ENCODE measurements at places on chromosomes 11 and 22.

DNA sequence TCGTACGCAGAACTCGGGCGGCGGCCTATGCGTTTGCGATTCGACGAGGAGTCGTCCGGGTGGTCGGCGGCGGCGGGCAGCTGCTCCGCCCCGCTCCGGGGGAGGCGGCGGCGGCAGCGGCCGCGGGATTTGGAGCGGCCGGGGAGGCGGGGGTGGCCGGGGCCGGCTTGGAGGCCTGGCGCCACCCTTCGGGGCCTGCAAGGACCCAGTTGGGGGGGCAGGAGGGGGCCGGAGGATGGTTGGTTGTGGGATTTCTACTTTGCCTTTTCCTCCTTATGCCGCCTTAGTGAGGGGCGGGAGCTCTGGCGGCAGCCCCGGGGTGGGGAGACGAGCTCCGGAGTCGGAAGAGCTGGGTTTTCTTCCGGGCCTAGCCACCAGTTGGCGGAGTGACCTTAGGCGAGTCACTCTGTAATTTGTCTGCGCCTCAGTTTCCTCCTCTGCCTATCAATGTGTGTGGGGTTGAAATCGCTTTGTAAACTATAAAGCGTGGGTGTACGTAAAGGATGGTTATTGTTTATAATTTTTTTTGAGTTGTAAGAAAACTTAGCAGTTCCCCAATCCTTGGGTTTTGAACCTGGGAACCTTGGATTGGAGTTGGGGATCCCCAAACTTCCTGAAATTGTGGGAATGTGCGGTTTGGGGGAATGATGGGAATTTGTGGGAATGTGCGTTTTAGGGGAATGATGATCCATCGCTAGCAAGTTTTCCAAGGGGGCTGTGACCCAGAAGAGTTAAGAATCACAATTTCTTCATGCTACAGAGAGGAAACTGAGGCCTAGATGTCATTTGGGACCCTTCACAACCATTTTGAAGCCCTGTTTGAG, 679 bp downstream of the TUG1 start:
- DNase-seq: peak; percentile 43

- DNase-seq: no peak
Measured at GRCh38 chr11:109383306-109383705, 38.7 kb upstream of the C11orf87 start.

DNA sequence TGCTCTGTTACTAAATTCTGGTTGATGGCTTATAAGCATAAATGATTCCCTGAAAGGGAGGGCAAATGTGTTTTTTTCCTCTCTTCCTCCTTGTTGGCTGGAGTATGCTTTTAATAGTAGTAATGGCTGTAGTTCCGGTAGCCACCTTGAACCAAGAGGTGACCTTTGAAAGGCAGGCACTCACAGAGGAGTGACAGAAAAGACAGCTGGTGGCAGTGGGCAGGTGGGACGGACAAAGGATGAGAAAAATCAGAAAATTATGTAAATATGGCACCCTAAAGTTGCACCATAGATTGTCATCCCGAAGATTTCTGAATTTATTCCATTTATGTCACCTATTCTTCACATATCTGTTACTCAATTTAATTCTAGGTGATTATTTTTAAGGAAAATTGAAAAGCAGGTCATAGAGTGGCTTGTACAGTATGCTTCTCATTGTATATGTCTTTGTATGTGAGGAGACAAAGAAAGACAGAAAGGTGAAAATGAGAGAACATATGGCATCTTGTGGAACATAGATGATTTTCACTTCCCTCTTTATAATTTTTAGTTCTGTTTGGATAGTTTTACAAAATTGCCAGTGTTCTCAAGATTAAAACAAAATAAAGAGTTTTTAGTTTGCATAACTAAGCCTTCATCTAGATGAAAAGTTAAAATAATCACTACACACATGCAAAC, 17.0 kb downstream of the CASP12 start:
- no peak for DNase-seq

GRCh38 chr22:42084874-42085273, 5.4 kb downstream of the SMDT1 start:
- DNase-seq: no peak

DNA sequence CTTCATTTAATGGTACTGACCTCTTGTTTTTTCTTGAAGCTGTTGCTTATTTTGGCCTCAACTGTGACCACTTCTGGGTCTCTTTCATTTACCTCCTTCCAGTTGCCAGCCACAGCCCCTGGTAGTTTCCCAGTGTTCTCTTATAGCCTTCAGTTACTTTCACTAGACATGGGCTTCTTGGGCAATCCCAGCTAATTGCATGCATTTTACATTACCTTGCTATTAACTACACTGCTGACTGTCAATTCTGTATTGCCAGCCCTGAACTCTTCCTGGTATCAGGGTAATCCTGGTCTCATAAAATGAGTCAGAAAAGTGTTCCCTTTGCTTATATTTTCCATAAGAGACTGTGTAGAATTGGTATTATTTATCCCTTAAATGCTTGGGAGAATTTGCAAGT, 195.8 kb upstream of the LARGE1 start:
- DNase-seq: no peak

- DNase-seq: no peak
Measured at GRCh38 chr11:126658306-126659056, 303.0 kb downstream of the ST3GAL4 start.

DNA sequence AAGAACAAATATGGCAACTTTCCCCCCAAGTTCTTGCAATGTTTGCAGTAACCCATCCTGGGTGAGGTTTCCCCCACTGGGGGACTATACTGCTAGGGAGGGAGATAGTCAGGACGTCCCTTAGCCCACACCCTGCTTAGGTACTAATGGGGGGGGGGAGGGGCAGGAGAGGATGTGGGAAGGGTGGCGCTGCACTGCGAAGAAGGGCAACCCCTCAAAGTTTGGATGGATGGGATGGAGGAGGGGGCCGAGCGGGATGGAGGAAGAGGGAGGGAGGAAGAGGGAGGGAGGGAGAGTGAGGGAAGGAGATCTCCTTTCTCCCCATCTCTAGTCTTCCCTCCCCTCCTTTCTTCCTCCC, 100.6 kb upstream of the HSD17B12 start:
- no peak for DNase-seq

DNA sequence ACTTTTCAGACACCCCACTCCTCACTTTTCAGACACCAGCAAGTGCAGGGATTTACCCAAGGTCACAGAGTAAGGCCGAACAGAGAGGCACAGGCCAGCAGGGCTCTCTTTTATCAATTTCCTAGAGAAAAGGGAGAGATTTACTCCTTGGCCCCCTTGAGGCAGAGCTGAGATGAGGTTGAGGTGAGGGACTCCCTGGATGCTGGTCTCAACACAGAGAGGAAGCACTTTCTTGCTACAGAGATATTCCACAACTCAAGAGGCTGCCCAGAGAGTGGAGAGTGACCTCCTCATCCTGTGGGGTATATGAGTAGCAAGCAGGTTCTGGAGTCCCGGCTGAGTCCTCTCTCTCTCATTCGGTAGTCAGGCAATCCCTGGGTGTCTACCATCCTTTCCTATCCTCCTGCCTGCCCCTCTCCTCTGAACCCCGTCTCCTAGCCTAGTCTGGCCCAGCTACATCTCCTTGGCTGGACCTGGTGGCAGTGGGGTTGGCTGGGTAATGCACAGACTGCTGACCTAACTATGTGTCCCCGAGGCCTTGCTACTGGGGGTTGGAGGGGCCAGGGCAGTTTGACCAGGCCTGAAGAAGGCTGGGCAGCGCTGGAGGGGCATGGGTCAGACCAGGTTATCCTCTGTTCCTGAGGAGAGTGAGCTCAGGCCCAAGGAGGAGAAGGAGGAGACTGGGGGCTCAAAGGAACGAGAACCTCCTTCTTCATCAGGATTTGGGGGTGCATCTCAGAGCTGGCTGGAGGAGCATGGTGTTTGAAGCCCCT, 1.8 kb upstream of the ARHGEF17 start:
- DNase-seq: no peak

- peak; percentile 77 for DNase-seq
Measured at GRCh38 chr22:27213766-27214581, 556.6 kb downstream of the MIAT start.

- no peak for DNase-seq
Measured at GRCh38 chr22:30434843-30435242, 9.3 kb downstream of the MTFP1 start.

DNA sequence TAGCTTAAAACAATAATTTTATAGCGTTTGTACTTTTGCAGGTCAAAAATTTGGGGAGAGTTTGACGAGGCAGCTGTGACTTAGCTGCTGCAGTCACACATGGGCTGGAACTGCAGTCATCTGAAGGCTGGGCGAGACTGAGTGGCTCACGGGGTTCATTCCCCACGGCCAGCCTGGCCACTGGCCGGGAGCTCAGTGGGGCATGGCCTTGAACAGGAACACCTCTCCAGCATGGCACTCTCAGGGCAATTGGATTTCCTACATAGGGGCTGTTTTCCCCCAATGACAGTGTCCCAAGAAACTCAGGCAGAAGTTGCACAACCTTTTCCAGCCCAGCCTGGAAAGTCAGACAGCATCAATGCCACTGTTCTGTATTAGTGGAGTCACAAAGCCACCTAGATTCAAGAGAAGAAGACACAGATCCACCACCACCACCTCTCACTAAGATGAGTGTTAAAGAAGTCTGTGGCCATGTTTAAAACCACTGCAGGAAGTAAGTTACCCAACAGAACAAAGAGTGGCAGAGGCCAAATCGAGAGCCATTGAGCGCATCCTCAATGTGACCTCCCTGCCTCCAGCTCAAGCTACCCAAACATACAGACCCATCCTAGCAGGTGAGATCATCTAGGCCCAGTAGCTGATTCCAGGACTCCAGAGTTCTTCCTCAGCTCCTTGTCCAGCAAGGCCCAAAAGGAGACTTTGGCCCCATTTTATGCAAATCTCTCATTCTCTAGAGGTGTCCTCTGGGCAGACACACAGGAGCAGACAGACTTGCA, 618.7 kb upstream of the CADM1 start:
- DNase-seq: no peak

GRCh38 chr11:113554526-113554925, 79.3 kb upstream of the DRD2 start:
- no peak for DNase-seq

DNA sequence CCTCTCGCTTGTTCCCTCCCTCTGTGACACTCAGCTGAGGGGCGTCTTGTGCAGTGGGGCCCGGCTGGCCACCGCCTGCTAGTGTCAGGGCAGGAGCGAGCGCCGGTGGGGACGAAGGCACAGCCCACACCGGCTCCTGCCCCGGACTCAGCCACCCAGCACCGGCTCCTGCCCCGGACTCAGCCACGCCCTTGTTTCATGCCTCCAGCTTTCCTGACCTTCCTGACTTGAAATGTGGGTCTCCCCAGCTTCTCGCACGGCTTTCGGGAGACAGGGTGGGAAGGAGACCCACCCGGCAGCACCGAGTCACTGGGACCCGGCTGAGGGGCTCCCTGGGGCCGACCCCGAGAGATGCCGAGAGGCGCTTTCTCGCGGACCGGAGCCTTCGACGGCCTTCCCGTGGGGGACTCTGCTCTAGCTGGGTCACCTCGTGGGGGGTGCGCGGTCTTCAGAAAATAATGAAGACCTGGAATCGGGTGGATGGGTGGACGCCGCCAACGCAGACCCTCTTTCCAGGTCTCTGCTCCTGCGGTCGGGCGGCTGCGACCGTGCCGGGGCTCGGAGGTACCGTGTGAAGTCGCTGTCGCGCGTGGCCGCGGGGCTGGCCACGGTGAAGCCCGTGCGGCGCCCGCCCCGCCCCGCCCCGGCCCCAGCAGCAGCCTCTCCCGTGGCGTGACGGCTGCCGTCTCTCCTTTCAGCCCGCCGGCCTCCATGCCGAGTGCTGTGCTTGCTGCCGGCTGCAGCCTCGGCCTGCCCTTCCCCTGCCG, 10.2 kb downstream of the GLB1L2 start:
- DNase-seq: no peak

GRCh38 chr11:1546536-1547466, 25.3 kb downstream of the DUSP8 start:
- DNase-seq: peak; percentile 54

DNA sequence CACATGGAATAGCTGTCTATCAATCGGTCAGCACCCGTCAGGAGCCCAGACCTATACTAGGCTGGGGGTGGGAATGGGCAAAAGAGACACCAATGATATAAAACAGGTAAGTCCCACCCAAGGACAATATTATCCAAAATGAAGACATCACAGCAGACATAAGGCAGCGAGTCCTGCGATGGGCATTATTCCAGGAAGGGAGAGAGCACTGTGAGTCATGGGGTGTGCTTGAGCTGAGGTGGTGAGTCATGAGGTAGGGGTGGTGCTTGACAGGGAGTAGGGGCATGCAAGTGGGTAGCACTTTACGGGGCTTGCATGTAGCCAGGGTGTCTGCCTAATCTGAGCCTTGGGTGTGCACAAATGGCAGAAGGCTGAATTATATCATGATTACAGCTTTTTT, 605.0 kb upstream of the CADM1 start:
- peak; percentile 35 for DNase-seq

- DNase-seq: no peak
Measured at GRCh38 chr11:118226296-118226695, 1.5 kb upstream of the JAML start.

- no peak for DNase-seq
Measured at GRCh38 chr11:100930185-100930778, 199.3 kb downstream of the PGR start.

- DNase-seq: peak; percentile 76
Measured at GRCh38 chr11:85685820-85686459, at the start of gene CCDC89. Gene CCDC89, minus strand, starts transcription at chr11:85686195. Its CDS starts 65 bp downstream, at chr11:85686130.

DNA sequence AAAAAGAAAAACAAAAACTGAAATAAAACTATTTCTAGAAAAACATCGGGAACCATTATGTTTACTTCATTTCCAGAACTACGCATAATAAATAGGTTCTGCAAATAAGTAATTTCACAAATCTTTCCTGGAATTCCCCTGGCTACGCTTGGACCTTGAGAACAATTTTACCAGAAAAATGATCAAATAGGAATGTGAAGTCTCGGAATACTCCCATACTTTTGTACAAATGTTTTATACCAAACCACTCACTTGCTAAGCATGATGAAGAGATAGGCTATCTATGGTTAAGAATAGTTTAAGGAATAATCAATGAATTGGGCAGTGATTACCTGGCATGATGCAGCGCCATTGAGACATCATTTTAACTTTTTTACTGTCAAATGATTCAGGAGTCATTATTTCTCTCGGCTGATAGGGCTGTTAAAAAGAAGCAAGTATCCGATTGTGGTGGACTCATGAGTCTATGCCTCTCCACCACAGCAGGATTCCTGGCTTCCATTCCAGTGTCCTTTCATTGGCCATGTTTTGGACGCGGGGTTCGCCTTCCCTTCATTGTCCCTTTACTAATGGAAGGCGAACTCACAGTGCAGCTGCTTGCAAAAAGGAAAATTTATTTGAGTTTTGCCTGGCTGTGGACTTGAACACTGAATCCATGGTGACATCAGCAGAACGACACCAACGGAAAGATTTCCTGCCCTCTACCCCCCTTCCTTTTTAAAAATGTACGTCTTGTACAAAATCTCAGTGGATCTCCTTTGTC, 39.9 kb upstream of the BLID start:
- DNase-seq: no peak

- DNase-seq: no peak
Measured at GRCh38 chr11:108601150-108601549, 7.6 kb upstream of the EXPH5 start.

- DNase-seq: no peak
Measured at GRCh38 chr11:69121621-69122325, 34.0 kb upstream of the SMIM38 start.
